ENCODE measurements at places on chromosomes 2 and 18.
A peak's percentile ranks its signal among the peaks of the same experiment; 100 is the strongest.

DNA sequence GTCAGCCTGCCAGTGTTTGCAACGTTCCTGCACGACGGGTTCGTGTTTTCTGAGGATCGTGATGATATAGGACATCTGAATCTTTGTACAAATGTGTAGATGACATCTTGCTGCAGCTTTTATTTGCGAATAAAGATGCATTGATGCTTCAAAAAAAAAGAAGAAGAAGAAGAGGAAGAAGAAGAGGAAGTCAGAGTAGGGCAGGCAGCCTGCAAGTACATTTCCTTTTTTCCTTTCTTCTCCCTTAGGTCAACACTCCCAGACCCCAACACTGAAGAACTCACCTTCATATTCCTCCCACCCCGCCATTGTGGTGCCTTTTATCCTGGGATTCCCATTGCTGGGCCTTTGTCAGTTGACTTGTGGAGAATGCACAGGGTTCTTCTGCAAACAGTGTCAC is 91.5 kb downstream of the FHOD3 start:
- no peak for DNase-seq

DNA sequence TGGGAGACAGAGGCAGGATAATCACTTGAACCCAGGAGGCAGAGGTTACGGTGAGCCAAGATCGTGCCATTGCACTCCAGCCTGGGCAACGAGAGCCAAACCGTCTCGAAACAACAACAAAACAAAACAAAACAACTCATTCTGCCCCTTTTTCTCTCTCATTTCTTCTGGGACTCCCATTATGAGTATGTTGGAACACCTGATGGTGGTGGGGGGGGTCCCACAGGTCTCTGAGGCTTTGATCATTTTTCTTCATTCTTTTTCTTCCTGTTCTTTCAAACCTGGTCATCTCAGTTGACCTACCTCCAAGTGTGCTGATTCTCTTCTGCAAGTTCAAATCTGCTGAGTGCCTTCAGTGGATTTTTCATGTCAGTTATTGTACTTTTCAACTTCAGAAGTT is 8.2 kb upstream of the FAM161A start:
- DNase-seq = no peak

DNA sequence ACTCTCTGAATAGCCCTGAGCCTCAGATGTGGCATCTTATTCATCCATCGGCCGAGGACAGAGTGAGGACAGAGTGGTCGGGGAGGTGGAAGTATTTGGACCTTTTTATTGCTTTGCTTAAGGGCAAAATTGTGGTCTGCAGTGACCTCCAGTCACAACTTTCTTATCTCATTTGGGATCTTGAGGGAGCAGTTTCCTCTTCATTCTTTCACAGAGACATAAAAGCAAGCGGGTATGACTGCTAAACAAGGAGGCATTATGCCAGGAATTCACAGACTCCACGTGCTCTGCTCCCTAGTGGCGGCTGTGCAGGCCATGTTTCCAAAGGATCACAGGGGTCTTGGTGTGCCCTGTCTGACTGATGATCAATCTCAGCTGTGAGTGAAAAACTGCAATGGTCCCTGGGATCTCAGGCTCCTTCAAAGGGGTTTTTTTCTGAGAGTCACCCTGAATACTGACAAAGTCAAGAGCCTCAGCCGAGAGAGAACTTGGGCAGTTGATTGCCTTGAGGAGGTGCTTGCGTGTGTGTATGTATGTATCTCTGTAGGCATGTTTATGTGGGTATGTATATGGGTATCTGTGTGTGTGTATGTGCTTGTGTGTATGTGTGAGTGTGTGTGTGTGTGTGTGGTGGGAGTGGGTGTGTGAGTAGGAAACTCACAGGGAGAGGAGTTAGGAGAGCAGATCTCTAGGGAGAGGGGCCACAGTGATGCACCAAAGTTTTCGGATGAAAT is 47.7 kb downstream of the RAPGEF4 start:
- peak; percentile 50 for DNase-seq

DNA sequence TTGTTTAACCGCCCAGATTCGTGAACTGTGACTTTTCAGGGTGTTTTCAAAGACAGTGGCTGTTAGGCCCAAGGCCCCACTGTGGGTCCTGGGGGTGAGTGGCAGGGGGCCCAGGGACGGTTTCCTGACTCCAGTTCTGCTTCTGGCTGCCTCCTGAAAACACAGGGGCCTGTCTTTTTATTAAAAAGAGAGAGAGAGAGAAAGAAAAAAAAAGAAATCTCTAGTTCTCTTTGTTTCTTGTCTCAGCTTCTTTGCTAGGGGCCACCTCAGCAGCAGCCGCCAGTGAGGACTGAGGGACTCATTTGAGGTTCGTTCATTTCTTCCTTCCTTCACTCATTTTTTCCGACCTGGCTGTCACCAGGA is 15.4 kb upstream of the E2F6 start:
- DNase-seq = no peak

GRCh38 chr18:62354151-62354550 is 29.0 kb downstream of the TNFRSF11A start:
- no peak for DNase-seq

DNA sequence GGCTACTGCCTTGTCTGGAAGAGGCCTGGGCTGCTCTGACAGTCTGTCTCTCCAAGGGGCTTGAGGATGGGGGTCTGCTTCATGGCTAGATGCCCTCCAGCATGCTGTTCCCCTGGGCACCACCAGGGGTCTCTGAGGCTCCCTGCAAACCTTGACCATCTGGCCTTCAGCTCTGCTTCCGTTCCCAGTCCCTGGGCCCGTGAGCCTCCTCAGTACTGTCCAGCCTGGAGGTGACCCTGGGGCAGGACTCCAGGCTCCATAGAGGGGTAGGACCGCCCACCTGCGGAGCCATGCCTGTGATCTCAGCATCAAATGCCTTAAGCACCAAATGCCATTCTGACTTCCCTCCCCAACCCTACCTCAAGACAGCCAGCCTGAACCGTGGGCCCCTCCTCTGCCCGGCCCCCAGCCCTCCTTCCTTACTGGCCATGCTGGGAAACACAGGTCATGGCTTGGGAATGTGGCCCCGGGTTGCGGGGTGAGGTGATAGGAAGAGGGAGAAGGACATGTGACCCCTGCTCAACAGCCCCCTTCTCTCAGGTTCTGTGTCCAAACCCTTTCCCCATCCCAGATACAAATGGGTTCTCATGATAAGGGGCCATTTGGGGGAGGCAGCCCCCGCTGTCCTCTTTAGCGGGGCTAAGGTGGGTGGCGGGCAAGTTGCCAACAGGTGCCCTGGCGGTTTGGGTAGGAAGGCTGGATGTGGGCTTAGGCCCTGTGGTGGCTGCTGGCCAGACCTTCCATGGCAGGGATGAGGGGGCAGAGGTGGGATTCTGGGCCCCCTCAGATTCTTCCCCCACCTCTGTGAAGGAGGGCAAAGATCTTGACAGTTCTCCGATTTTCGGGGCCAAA is 25.0 kb downstream of the SPEG start:
- DNase-seq = peak; percentile 87

GRCh38 chr2:46379213-46380037 is 82.2 kb downstream of the EPAS1 start:
- no peak for DNase-seq

- no peak for DNase-seq
Measured at GRCh38 chr2:220499225-220499624, 871.8 kb downstream of the SLC4A3 start.

GRCh38 chr2:228629251-228629650 is 447.8 kb upstream of the SPHKAP start:
- no peak for DNase-seq

DNA sequence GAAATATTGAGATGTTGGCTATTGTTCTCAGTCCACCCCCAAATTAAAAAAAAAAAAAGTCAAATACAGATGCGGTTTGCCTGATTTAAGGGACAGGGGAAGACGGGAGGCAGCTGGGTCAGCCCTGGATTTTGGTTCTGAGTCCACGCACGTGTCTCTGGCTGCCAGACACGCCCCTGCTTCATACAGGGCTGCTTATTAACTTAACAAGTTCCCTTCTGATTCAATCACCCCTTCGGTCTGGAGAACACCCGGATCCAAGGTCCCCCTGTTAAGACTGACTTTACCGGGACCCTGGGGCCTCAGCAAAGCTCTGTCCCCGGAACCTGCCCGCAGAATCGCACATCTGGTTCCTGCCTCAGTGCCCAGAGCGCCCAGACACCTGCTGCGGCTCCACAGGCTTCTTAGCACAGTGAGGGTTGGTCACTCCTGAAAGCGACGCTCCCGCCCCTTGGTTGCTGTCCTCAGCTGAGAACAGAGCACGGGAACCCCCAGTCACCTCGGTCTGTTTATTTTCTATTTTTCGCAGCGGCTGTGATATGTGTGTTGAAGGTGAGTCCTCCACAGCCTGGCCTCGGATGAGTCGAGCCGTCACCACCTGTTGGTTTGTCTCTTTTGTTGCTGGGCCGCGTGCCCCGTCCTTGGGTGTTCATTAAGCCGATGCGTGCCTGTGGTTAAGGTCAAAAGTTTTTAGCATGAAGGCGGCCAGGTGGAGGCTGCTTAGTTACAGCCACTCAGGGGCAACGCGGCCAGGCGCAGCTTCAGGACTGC is 57.2 kb downstream of the RTP5 start:
- no peak for DNase-seq

DNA sequence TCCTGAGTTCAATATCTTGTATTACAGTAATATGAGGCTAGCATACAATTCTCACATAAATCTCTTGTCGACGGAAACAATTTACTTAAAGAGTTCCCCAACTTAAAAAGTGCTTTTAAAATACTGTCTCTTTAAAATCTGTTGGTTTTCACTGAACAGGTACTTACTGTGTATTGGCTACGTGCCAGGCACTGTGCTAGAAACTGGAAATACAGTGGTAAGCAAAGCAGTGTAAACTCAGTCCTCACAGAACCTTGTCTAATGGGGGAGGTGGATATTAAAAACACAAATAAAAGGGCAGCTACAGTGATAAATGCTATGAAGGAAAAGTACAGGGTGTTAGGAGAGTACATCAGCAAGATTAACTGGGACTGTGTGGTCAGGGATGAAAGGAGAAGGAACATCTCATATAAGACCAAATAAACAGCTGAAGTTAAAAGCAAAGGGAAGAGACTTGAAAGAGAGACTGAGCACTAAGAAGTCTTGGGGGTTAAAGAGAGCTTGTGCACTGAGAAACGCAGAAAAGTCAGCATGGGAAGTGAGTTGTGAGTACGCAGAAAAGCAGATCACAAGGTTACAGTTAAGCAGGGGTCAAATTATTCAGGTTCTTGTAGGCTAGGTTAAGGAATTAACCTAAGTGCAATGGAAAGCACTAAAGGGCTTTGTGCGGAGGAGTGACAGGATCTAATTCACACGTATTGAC is 52.5 kb downstream of the USP40 start:
- DNase-seq = no peak

- no peak for DNase-seq
Measured at GRCh38 chr2:204449977-204450376, 95.3 kb upstream of the PARD3B start.

DNA sequence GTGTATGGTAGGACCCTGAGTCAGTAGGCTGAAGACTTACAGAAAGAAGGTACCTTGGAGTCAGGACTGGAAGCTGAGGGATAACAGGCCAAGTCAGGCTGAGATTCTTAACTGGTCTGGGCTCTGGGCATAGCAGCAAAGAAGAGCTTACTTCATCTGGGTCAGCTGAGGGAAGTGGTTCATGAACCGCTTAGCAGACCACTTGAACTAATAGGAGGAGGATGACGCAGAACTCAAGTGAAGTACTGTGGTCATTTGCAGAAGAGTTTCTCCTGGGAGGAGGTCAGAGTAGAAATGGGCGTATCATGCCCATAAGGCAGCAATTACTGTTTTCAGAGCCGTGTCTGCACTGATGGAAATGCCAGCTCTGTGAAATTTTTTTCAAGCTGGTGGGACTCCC is 164.5 kb downstream of the LCLAT1 start:
- no peak for DNase-seq

DNA sequence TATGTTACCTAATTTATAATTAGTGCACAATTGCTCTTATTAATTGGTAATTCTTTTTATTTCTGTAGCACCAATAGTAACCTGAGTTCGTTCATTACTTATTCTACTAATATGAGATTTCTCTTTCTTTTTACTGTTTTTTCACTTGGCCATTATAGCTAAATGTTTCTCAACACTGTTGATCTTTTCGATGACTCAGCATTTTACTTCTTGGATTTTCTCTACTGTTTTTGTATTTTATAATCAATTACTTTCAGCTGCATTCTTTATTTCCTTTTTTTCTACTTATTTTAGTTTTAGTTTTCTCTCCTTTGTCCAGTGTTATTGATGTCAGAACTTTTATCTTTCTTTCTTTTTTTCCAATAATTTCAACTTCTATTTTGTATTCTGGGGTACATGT is 589.4 kb upstream of the SOX11 start:
- DNase-seq = no peak

- DNase-seq = no peak
Measured at GRCh38 chr2:222745836-222746559, 74.5 kb downstream of the MOGAT1 start.

DNA sequence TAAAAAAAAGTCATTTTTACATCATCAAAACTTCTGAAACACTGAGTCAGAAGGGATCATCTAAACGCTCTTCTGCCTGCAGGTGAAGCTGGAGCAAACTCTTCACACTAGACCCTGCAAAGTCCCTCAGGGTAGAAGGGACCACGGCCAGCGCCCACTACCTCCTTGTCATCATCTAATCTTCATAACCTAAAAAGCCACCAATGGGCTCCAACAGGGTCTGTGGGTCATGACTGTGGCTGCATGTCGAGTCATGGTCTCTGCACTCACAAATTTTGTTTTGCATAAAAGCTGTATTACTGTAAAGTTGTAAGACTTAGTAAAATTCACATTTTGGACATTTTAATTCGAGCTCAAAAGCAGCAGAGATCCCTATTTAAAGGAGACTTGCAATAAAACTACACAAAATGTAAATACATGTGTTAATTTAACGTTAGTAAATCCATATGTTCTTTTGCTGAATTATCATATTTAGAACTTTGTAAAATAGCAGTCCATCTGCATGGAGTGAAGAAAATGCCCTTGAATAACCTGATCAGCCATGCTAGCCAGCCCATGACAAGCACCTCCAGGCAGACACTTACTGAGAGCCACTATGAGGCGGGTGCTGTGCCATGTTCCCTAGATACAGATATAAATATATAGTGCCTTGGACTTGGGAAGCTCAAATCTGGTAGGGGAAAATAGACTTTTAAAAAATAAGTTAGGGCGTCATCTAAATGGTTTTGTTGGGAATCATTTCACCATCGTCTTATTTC is 437.2 kb upstream of the LYPD1 start:
- no peak for DNase-seq

DNA sequence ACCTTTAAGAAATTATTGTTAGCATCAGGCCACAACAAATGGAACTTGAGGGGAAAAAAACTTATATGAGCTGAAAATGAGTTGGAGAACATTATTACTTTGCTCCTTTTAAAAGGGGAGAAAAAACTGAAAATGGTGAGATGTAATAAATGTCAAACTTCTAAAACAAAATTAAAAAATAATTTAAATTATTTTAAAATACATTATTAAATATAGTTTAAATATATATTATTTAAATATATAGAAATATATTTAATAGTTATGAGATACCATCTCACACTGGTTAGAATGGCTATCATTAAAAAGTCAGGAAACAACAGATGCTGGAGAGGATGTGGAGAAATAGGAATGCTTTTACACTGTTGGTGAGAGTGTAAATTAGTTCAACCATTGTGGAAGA is 28.9 kb downstream of the RPIA start:
- no peak for DNase-seq

GRCh38 chr2:75523313-75524275 is 37.1 kb downstream of the EVA1A start:
- DNase-seq = no peak

- DNase-seq = no peak
Measured at GRCh38 chr18:62844850-62845643, 129.7 kb downstream of the PHLPP1 start.

GRCh38 chr2:149187057-149187456 is 143.3 kb upstream of the LYPD6 start:
- no peak for DNase-seq

Data from nephron progenitor cell (in vitro differentiated cells).